GM13977 (cell line): ENCODE measurements at places on chromosomes 4 and X.

DNA sequence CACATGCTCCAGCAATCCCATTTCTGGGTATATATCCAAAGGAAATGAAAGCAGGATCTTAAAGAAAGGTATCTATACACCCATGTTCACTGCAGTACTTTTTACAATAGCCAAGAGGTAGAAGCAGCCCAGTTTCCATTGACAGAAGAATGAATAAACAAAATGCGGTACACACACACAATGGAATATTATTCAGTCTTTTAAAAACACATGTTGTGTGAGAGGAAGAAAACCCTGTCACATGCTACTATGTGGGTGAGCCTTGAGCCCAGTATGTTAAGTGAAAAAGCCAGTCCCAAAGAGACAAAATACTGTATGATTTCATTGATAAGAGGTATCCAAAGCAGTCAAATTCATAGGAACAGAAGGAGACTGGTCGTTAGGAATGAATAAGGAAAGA, 6.3 kb downstream of the ANXA3 start:
- no peak for DNase-seq

DNA sequence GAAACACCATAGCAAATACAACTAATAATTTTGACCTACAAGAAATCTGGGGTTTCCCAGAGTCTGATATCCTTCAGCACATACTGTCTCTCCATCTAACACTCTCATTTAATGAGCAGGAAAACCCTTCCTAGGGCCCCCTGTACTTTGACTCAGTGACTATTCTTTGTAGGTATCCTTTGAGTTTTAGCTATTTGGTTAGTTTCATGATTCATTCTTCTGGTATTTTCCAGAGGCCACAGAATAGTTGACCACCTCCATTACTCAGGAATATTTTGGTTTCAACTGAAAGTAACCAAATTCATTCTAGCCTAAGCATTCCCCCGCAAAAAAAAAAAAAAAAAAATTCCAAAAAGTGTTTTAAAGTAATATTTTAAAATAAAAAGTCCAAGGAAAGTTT, 140.0 kb downstream of the IDS start:
- no peak for DNase-seq

GRCh38 chr4:39525822-39526690, 1.2 kb downstream of the UGDH start:
- DNase-seq = peak; percentile 22

DNA sequence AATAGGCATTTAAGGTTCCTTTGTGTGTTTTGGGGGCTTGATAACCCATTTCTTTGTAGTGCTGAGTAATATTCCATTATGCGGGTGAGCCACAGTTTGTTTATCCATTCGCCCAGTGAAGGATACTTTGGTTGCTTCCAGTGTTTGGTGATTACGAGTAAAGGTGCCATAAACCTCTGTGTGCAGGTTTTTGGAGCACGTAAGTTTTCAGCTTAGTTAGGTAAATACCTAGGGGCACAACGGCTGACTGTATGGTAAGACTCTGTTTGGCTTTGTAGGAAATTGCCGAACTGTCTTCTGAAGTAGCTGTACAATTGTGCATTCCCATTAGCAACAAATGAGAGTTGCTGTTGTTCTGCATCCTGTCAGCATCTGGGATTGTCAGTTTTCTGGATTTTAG, 3.8 kb upstream of the TBL1X start:
- DNase-seq = no peak

GRCh38 chr4:110514889-110515479, 39.0 kb downstream of the ENPEP start:
- peak; percentile 17 for DNase-seq

GRCh38 chr4:78150543-78150864, 93.4 kb downstream of the FRAS1 start:
- no peak for DNase-seq

GRCh38 chr4:9792381-9792780, 10.9 kb downstream of the DRD5 start:
- DNase-seq = no peak

GRCh38 chr4:178081896-178082295, 639.7 kb upstream of the AGA start:
- DNase-seq = no peak

DNA sequence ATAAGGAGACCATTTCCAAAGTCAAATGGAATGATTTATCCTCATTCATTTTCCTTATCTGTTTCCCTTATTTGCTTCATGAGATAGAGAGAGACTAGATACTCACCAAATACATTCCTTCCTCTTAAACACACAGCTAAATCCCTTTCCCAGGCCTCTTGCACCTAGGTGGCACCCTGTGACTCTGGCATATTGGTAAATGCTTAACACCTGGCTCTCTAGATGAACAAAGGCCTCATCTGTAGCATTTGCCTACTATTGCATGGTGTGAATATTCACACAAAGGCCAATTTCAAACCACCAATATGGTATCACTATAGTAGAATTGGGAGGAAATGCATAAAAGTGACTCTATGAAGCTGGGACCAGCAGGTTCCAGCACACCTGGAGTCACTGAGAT, 22.1 kb upstream of the SLC10A4 start:
- no peak for DNase-seq
